ENCODE measurements at places on chromosomes 11 and 22.

GRCh38 chr11:16080688-16081381 lies 275.5 kb downstream of the SOX6 start:
- no peak for DNase-seq

GRCh38 chr22:42697542-42698013 lies 23.1 kb downstream of the A4GALT start:
- no peak for DNase-seq

GRCh38 chr11:67484847-67485311 lies 2.1 kb downstream of the AIP start:
- no peak for DNase-seq

DNA sequence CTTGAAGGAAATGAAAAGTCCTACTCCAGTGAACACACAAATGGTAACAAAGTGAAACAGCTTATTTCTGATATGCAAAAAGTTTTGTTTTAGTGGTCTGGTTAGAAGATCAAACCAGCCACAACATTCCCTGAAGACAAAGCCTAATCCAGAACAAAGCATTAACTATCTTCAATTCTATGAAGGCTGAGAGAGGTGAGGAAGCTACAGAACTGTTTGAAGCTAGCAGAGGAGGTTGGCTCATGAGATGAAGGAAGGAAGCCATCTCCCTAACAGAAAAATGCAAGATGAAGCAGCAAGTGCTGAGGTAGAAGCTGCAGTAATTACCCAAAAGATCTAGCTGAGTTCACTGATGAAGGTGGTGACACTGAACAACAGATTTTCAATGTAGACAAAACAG lies 168.4 kb downstream of the IGLL1 start:
- no peak for DNase-seq

DNA sequence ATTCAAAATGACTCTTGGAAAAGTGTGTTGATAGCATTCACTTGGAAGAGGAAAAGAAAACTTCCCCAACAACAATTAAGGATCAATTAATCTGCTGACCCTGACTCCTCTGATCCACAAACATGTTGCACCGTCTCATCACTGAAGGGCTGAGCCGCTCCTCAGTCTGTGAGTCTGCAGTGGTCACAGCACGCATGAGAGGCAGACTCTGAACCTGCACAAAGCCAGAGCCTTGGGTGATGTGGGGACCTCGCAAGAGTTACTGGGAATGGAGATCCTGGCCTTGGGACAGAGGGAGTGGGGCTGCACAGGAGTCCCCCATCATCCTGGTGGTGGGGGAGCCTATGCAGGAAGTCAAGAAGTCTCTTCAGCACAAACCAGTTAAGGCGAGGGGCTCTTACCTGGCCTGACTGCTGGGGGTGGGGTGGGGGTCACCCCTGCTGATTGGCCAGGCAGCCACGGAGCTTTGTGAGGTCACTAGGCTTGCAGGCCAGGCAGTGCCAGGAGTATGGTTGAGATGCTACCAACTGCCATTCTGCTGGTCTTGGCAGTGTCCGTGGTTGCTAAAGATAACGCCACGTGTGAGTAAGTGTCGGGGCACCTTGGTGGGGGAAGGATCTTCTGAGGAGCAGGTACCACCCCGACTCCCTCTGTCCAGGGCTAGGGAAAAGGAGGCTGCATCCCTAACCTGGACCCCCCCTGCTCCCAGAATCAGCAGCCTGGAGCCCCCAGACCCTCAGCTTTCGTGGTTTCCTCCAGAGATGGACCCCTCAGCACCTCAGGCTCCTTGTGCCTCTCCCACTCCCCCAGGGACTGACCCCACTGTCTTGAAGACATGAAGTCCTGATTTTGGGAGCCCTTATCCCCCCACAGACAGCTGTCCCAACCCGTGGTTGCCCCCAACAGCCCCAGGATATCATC lies at the start of gene ACR:
Gene ACR (plus strand): TSS at position 477 of the 921 bp plus-strand sequence. CDS start 32 bp downstream, at position 509.
- DNase-seq: no peak

GRCh38 chr22:28882545-28882877 lies 861 bp upstream of the ZNRF3 start:
- DNase-seq: no peak

DNA sequence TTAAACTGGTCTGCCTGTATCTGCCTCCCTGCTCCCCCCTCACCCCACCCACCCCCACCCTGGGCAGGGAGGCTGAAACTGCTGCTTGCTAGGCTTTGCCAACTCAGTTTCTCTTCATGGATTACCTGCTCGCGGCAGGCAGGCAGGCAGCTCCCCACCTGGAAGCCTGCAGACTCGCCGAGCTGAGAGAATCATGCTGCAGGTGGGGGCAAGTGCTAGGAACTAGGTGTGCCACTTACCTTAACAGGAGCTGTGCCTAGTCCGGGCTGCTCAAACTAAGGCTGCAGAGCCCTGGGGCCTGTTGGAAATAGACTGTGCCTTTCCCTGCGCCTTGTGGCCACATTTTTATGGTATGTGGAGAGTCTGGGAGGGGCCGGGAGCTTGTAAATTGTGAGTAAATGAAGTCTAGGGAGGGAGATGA lies 30.3 kb downstream of the MARK2 start:
- no peak for DNase-seq

DNA sequence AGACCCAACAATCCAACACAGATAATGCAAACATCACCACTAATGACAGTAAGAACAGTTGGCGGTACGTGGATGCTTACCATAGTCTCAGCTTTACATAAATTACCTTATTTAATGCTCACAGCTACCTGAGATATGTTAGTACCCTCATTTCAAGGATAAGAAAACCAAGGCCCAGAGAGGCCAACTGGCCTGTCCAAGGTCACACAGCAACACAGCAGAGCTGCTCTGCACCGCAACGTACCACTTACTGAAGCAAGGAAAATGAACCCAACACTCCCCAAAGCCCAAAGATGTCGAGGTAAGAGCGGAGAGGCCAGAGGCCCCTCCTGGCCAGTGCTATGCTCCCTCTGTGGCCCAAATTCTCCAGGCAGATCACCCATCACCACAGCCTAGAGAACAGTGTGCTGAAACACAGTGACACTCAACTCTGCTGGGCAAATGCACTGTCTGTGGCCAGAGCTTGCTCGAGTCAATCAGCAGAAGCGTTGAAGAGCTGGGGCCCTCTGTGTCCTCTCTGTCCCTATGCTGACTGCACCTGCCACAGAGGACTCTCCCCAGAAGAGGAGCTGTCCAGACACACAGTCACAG lies 14.0 kb downstream of the SHANK2 start:
- no peak for DNase-seq

DNA sequence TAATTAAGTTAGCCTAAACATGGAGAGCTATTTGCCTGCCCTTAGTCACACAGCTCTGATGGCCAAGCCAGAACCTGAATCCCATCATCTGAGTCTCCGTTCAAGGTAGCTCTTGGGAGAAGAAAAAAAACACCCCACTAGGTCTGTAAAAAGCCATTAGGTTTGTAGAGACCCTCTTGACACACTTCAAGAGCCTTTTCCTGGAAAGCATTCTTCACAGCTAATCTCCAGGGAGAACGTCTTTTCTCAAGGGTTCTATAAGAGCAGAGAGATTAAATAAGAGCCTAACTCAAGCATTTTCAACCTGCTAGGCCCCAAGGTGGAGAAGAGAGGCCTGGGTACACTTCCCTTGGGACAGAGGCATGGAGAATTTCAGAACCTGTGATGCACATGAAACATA lies 61.6 kb upstream of the NAV2 start:
- no peak for DNase-seq

DNA sequence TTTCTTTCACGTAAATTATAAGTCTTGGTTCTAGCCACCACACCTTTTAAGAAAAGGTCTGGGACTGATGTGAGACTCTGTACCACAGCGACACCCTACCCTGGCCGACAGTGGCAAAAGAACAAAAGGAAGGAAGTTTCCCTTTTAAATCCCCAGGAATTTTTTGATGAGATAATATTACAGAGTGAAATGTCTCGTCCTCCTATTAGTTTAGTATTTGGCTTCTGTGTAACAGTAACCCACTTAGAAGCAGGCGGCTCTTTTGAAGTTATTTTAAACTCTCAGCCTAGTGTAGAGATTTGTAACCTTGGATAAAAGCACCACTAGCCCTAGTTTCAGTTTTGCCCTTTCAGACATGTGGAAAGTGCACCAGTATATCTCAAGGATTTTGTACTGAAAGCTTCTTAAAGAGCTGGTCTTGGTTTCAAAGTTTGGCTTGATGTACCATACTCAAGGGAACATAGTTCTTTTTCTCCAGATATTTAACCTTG lies 84.1 kb downstream of the C22orf31 start:
- no peak for DNase-seq

DNA sequence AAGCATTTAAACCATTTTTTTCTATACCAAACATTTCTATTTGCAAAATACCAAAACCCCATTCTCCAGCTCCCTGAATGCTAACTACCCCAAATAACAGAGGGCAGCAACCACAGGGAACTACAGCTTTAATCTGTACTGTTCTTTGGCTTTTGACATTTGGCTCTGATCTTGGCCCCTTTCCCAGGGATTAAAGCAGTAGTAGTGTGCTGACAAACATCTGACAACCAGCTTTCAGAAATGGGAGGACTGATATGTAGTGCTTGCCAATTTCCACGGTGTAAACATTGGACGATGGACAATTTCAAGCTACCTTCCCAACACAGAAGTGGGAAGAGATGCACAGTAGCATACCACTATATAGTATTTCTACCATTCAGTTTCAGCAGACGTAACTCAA lies 88.4 kb upstream of the TEAD1 start:
- DNase-seq: no peak

DNA sequence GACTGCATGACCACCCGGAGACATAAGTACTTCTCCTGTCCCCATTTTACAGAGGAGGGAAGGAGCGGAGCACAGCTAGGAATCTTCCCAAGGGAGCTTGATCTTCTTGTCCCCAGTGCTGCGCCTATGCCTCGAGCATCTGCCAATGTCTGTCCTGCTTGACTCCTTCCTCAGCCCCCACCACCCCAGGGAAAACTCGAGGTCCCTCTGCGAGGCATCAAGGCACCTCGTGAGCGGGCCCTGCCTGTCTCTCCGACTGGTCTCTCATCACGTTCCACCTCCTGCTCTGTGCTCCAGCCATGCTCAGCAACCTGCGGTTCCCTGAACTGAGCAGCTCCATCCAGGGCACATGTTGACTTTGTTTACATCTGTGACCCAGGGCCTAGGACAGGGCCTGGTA lies 2.5 kb downstream of the NCF4 start:
- no peak for DNase-seq

DNA sequence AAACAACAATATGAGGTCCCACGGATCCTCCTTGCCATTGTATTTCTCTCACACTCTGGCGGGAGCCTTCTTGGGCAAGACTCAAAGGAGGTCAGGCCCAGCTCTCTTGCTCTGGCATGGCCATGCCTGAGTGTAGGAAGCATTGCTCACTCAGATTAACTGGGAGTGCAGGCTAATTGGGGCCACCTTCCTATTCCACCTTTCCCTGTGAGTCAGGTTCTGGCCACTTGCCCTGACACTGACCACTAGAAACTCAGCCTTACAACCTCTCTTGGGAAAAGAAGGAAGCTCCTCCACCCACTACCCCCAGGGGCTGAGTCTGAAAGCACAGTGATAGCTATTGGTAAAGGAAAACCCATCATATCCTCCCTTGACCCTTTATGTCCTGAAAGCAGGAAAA lies 121.8 kb upstream of the NTM start:
- no peak for DNase-seq

DNA sequence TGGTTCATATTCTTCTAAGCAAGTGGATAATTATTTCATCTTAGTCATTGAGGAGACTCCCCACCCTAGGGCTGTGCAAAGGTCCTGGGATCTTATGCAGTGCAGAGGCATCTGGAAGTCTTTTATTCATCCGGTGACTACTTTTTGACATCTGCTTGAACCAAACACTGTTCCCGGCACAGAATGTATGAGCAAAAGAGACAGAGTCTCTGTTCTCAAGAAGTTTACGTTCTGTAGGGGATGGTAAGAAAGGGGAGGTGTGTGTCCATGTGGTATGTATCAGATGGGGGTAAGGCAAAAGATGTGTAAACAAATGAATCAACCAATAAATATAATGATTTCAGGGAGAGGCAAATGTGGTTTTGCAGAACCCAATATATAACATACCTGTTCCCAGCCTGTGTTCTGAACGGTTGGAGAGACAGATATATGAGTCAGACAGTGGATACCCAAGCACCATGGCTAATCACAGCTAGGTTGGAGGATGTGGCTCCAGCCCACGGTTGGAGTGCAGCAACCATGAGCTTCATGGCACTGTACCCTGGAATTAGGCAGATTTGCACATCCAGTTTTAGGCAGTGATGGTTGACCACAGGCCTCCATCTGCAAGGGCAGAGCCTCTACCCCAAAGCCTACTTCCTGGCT lies 75.1 kb upstream of the CADM1 start:
- no peak for DNase-seq

DNA sequence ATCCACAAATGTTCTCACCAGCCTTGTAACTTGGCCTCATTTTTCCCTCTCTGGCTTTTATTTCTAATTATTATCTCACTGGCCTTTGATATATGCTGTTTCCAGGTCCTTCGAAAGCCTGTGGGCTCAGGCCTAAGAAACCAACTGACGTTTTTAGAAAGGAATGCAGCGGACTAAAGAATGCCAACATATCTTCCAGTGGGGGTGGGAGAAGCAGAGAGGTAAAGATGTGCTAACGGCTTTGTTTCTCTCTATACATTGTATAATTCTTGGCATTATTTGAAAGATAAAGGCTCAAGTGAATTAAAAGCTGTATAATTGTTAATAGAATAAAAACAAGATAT lies 28.2 kb downstream of the OR6Q1 start:
- no peak for DNase-seq

GRCh38 chr11:125784678-125785077 lies 3.2 kb upstream of the PATE3 start:
- no peak for DNase-seq

- DNase-seq: no peak
Observed at GRCh38 chr11:37248145-37248544, 650.1 kb upstream of the RAG2 start.

DNA sequence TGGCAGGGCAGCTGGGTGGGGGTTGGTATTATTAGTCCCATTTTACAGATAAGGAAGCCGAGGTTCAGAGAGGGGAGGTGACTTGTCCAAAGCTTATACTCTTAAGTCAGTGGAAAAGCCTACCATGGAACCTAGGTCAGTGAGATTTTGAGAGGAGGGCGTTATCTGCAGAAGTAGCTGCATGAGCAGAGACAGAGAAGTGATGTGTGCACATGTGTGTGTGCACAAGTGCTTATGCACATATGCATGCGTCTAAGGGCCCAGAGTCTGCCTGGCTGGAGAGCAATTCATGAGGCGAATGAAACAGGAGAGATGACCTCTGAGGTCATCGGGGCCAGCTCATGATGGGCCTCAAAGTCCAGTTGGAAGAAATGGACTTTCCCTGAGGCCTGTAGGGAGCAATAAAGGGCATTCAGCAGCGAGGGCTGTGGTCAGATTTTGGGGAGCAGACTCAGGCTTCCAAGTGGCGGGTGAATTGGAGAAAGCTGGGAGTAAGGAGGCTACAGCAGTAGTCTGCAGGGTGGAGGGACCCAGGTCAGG lies 8.2 kb downstream of the PLEKHB1 start:
- DNase-seq: no peak

DNA sequence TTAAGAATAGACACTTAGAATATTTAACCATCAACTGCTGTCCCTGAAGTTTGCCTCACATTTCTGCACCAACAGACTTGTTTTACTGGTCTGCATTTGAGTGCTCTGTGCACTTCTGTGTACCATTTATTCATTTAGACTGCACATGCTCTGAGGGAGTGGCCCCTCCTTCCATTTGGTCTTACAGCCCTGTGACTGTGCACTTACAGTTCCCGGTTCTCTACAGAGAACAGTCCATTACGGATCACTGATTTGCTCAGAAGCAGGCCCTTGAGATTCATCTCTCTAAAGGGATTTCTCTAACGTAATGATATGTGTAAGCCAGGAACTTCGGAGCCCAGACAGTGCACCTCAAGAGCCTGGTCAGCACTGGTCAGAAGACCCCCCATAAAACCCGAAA lies 247.3 kb upstream of the BLID start:
- DNase-seq: no peak

GRCh38 chr11:8593935-8594909 lies at the start of gene STK33:
STK33 (minus strand) TSS chr11:8594228; CDS start chr11:8474905, 119,323 bp downstream.
- no peak for DNase-seq
